Mucosa of gallbladder (tissue), 1 donor: ENCODE measurements at places on chromosomes 5 and 9.

DNA sequence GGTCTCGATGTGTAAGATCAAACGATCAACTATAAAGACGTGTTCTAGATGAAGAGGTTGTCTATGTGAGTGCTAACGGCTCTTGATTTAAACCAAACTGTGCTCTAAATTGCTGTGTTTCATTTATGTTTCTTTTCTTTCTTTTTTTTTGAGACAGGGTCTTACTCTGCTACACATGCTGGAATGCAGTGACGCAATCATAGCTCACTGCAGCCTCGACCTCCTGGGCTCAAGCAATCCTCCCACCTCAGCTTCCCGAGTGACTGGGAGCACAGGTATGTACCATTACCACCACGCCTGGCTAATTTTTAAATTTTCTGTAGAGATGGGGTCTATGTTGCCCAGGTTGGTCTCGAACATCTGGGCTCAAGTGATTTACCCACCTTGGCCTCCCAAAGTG is 24.0 kb upstream of the RNF130 start:
- DNase-seq, result no peak

DNA sequence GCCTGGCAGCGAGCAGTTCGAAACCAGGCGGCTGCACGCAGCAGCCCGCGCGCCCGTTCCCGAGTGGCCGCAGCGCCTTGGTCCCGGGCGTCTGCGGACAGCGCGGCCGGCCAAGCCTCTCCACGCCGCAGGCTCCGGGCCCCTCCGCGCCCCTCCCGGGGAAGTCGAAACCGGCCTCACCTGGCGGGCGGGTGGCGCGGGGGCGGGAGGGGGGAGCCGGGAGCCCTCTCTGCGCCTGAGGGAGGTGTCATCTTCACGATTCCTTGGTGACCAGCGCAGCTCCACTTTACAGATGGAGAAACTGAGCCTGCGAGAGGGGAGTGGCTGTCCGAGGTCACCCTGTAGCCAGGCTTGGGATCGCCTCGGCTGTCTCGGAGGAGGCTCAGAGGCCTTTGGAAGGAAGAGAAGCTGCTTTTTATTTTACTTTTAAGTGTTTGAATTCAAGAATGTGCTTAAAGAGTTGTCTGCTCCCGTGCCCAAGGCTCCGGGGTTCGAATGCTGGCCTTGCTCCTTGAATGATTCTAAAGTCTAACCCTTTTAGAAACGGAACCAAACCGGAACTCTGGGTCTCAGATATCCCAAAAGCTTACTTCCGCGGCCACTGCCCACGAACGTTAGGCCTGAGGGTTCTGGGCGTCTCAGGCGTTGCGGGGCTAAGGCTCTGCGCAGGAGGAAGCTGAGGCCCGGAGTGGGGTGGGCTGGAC is 662 bp downstream of the SUSD3 start:
- no peak for DNase-seq

DNA sequence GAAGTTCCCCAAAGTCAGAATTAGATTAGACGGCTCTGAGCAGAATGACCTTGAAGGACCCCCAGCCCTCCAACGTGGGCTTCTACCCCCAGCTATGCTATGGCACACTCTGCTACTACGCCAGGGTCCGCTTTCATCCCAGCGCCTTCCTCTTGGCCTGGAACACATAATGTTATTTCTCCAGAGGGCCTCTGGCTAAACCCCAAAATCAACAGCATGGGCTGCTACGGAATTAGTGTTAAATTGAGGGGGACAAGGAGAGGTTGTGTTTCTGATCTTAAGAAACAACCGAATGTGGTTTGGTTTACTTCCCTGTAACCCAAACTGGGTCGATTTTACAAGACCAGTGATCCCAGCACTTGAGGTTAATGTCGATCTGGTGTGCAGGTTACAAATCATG is 97.1 kb downstream of the ZNF618 start:
- no peak for DNase-seq

DNA sequence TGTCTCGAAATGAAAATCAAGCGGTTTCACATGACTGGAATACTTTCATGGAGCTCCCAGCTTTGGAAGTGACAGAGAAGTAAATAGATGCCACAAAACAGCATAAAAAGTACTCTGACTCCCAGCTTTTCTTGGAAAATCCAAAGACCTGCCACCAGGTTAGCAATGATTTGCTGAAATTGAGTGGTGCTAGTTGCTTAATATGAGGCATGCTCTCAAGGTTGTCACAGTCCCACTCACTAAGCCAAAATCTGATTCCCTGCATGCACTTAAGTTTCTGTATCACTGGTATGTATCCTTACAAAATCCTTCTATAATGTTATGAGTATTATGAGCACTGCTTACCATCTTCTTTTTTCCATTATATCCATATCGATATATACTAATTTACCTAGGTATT is 13.0 kb upstream of the SH3RF2 start:
- DNase-seq, result no peak

DNA sequence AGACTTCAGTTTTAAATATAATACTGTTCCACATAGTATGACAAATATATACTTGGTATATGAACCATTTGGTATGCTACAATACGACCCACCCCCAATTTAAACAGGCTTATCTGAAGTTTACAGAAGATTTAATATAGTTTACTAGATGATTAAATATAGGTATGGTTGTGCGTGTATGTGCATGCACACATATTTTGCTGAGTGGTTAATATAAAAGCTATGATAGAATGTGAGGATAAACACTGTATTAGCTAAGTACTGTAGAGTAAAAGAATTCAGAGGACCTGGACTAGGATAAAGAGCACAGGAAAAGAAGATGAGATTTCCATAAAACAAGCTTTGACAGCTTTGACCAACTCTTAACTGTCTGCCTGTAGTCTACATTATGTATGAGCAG is 356.7 kb downstream of the PDE4D start:
- no peak for DNase-seq

DNA sequence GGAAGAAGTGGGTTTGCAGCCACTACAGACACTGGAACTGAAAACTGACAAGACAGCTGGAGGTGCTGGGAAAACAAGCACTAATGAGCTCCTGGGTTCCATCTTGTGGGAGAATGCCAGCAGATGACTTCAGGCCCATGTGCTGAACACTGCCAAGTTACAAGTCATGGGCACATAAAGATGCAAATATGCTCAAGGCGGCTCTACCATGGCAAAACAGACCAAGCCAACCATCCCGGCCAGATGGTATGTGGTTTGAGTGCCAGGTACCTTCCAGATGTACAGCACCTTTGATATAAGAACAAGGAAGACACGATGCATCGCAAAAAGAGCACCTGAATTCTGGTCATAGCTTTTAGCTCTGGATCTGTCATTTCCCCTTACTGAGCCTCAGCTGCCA is 19.9 kb downstream of the TNFSF8 start:
- DNase-seq, result no peak

- DNase-seq, result no peak
Observed at GRCh38 chr9:120480707-120481106, 99.3 kb downstream of the CDK5RAP2 start.

DNA sequence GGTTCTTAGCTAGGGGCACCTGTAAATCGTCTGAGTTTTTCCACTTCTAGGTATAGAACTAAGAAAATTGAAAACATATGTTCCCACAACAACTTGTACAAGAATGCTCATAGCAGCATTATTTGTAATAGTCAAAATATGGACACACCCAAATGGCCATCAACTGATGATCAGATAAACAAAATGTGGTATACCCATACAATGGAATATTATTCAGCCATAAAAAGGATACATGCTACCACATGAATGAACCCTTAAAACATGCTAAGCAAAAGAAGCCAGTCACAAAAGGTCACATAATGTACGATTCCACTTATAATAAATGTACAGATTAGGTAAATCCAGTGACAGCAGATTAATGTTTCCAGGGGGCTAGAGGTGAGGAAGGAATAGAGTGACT is 46.0 kb upstream of the IL13 start:
- no peak for DNase-seq
